ENCODE measurements at places on chromosomes 7 and 10.
A peak's percentile ranks its signal among the peaks of the same experiment; 100 is the strongest.

- no peak for DNase-seq
Measured at GRCh38 chr10:92562424-92562823, 11.5 kb downstream of the IDE start.

- no peak for DNase-seq
Measured at GRCh38 chr7:46663025-46663424, 742.0 kb upstream of the IGFBP3 start.

GRCh38 chr7:148505645-148506375 is 84.8 kb upstream of the C7orf33 start:
- no peak for DNase-seq

- peak; percentile 54 for DNase-seq
Measured at GRCh38 chr7:116809636-116810266, 52.6 kb upstream of the CAPZA2 start.

GRCh38 chr10:103145046-103145445 is 48.0 kb downstream of the NT5C2 start:
- peak; percentile 22 for DNase-seq

DNA sequence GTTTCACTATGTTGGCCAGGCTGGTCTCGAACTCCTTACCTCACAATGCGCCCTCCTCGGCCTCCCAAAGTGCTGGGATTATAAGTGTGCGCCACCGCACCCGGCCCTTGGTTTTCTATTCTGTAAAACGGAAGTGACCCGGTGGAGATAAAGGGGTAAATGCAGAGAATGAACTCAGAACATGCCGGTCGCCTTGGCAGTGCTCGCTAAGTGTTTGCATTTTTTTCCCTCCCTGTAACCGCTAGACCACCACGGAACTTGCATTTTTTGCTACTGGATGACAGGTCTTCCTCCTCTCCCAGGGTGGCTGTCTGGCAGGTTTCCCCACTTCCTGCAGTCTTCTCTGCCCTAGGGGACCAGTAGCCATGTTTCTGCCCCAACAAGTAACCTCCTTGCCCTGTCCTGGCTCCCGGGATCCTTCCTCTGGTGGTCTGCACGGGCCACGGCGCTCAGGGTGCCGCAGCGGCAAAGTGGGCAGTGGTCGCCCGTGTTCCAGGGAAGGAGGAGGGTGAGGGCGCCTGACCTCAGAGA is 18.8 kb upstream of the GNA12 start:
- DNase-seq = no peak

- no peak for DNase-seq
Measured at GRCh38 chr7:26309089-26309488, 17.4 kb downstream of the SNX10 start.

DNA sequence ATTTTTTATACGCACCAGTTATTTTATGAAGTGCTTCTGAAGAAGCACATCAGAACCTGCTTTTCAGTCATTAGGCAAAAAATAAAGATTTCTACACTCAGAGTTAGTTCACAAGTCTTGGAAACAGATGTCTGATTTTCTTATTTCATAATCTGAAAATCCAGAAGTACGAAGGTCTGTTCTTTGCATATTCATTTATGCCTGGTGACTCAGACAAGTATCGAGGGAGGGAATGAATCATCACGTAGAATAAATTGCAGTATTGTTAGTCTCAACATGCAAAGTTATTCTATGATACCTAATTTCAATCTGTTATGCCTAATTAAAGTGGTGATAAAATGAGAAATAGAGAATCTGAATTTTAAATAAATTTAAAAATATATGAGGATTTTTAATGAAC is 113.6 kb upstream of the SEM1 start:
- DNase-seq = peak; percentile 22

DNA sequence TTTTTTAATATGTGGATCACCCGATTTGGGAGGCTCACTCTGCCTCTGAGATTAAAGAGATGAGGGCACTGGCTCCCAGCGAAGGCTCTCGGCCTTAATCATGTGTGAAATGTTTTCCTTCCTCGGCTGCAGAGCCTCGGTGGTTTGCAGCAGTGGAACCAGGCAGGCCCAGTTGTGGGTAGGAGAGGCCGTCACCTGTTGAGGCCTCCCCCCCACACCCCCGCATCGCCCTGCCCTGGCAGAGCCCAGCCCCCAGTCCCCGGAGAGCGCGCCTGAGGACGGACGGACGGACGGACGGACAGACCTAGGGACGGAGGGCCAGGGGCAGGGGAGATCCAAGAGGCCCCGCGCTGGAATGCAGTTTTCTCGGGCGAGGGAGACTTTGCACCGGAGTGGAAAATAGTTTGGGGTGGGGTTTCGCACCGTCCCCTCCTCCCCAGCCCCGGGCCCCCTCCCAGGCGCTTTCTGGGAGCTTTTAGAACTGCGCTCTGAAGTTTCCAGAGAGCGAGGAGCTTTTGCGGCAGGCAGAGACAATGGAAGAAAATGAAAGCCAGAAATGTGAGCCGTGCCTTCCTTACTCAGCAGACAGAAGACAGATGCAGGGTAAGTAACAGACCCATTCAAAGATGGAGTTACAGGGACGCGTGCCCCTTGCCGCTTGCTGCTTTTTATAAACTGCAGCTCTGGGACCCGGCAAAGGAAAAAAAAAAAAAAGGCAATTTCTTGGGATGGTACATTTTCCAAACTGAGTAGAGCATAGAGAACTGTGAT is at the start of gene KIAA1217:
KIAA1217 (plus strand) TSS at position 478 of the 771 bp plus-strand sequence; CDS start at position 534, 56 bp downstream.
- DNase-seq = peak; percentile 49

DNA sequence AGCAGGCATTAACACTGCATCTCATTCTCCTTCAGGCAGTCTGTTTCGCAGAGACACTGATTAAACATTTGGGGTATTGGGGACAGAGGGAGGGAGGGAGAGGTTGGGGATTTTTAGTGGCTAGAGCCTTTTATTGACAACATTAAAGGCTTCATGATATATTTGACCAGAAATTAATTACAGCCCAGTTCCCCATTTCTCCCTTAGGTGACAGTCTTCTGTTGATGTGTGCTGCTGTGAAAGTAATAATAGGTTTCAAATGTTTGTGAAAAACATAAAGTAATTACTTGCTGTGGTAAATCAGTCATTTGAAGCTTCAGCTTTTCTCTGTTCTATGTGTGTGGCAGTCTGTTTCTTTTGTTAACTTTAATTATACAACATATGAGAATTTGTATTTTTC is 105.3 kb upstream of the LRGUK start:
- DNase-seq = no peak

GRCh38 chr10:131898713-131899112 is 2.1 kb upstream of the PPP2R2D start:
- DNase-seq = no peak

- DNase-seq = no peak
Measured at GRCh38 chr7:2271273-2272026, 29.4 kb downstream of the NUDT1 start.

- DNase-seq = no peak
Measured at GRCh38 chr10:84176351-84176750, 2.8 kb downstream of the GPR15LG start.

GRCh38 chr10:124990671-124991625 is 49.0 kb downstream of the ZRANB1 start:
- DNase-seq = no peak

DNA sequence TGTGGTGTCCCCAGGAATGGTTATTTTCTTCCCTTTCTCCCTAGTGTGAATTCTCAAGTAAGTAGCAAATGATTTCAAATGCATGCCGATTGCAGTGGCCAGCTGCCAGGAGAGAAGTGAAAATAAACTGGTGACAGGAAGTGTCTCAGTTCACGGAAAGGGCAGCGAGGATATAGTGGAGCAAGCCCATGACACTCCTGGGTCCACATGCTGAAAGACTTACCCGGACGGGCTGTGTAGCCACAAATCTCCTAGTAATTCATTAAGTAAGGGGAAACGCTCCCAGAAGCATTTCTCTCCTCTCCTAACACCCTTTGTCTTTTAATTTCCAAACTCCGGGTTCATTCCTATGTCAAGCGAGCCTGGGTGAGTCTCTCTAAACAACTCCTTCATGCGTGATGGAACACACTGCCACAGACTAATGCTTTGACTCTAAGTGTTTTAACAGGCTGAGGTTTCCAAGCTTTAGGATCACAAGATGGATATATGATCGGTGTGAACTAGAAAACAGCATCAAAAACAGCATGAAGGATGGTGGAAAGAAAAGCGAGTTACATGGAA is 125.6 kb downstream of the CYP26A1 start:
- peak; percentile 67 for DNase-seq

- no peak for DNase-seq
Measured at GRCh38 chr7:123472750-123473445, 61.5 kb downstream of the IQUB start.

- DNase-seq = no peak
Measured at GRCh38 chr7:112487457-112488263, 6.9 kb downstream of the LSMEM1 start.

DNA sequence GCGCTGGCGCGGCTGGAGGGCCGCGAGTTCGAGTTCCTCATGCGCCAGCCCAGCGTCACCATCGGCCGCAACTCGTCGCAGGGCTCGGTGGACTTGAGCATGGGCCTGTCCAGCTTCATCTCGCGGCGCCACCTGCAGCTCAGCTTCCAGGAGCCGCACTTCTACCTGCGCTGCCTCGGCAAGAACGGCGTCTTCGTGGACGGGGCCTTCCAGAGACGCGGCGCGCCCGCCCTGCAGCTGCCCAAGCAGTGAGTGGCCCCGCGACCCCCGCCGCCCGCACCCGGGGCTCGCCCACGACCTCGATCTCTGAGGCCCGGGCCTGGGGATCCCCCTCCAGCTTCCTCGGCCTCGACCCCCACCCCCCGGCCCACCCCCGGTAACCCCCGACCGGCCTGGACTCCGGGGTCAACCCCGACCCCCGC is 537 bp downstream of the FOXK1 start:
- DNase-seq = no peak

GRCh38 chr7:95922191-95922590 is 149.8 kb downstream of the DYNC1I1 start:
- DNase-seq = peak; percentile 29

GRCh38 chr7:43560742-43561330 is 22.1 kb upstream of the STK17A start:
- no peak for DNase-seq

- DNase-seq = peak; percentile 73
Measured at GRCh38 chr7:155412416-155413253, 45.3 kb upstream of the EN2 start.

DNA sequence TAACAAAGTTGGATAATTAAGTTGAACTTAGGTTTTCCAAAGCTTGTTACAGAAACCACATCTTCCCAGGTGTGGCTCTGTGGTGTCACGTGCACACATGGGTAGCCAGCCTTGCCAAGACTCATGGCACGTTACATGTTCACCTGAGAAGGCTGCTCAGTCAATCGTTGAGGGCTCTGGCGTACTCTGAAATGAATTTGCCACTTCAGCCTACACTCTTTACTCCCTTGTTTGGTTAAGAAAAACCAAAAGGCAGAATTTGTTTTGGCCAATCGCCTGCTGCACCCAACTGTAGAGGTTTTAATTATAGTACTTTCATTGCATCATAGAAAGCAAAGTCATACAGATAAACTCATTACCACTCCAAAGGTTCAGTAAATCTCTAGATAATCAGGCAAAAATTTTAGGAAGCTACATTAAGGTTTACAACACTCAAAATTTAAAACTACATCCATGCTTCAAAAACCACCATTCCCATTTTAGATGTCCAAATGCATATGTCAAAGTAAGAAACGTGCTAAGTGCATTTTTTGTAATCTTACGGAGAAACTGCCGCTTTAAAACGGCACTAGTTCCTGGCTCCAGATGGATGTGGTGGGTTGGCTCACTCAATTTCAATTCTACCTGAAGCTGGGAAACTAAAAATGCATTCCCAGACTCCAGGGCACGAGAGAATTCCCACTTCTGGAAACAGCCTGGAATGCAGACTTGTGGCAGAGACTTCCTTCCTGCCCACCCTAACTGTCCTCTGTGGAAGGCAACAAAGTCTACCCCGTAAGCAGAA is 88.4 kb downstream of the DIP2C start:
- DNase-seq = no peak

- no peak for DNase-seq
Measured at GRCh38 chr10:72943498-72944234, 10.9 kb downstream of the PLA2G12B start.

DNA sequence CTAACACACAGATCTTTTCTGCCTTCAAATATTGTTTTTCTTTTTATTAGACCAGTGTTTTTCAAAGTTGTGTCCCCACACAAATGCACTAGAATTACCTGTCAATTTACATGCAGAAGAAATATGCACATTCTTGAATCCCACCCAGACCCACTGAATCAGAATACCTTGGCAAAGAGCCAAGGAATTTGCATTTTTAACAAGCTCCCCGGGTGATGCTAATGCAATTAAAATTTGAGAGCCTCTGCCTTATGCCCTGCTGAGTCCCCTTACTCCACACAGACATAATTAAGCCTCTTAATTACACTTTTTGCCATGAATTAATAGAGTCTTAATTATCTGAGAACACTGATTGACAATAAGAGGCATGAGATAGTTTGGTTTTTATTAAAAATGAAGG is 201.2 kb upstream of the GRB10 start:
- DNase-seq = no peak

- no peak for DNase-seq
Measured at GRCh38 chr7:36763132-36763816, 39.0 kb upstream of the AOAH start.

GRCh38 chr10:112376396-112376790 is 2.5 kb downstream of the ACSL5 start:
- DNase-seq = no peak

DNA sequence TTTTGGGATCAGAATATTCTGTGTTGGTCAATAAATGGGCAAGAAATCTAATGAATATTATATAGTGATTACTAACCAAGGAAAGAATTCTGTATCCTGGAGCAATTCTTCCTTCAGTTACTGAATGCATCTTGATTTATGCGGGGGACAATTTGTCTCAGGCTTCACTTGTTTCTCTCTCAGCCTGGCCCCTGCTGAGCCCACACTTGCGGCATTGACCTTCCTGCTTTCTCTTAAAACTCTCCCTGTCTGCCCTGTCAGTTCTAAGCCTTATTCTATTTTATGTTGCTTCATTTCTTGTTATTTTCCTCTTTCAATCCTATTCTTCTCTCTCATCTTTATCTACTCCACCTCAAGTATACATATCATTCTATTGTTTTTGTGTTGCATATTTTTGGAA is 122.1 kb upstream of the TPK1 start:
- DNase-seq = no peak

- no peak for DNase-seq
Measured at GRCh38 chr10:113414543-113414942, 138.3 kb upstream of the HABP2 start.

GRCh38 chr7:5232485-5232837 is 42.4 kb downstream of the WIPI2 start:
- no peak for DNase-seq
